ENCODE measurements at places on chromosomes 11 and 22.
A peak's percentile ranks its signal among the peaks of the same experiment; 100 is the strongest.

- no peak for DNase-seq
These were observed 77.3 kb downstream of the CYB5R2 start for GRCh38 chr11:7595951-7596350.

DNA sequence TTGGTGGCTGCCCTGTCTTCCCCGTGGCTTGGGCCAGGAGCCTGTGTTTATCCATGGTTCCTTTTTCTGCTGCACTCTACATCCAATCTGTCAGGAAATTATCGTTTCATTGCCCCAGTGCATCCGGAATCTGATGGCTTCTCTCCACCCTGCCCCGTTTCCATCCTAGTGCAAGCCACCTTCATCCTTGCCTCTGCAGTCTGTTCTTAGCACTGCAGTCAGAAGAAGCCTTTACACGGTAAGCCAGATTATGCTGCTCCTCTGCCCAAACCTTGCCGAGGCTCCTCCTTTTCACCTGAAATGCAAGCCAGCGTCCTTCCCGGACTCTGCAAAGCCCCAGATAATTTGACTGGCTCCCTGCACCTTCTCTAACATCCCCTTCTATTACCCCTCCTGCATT lies 45.1 kb downstream of the PARVG start:
- DNase-seq = no peak

DNA sequence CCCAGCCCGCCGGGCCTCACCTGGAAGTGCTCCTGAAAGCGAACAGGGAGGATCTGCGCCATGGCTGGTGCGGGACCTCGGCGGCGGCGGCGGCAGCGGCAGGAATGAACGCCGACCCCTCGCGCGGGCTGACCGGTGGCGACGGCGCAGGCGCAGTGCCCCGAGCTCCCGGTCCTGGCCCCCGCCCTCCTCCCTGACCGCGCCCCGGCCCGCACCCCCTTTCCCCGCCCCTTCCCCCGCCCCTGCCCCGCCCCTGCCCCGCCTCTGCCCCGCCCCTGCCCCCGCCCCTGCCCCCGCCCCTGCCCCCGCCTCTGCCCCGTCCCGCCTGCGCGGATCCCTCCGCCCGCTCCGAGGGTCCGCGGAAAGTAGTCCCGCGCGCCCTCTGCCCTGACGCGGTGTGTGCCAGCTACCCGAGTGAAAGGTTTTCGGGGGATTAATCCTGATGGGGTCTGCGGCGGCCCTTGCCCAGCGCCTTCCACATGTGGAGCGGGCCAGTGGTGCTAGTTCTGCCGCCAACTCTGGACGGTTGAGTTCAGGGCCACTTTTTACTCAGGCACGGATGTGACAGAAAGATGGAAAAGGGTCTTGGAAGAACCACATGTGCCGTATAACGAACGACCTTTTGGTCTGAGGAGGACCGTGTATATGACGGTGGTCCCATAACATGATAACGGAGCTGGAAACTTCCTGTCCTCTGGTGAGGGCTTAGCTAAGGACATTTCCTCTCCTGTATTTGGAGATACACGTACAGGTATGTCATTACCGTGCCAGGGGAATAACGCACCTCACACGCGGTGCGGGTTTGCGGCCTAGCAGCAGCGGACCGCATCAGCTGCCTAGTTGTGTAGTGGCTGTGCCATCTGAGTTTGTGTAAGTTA lies at the start of gene CLTCL1:
Gene CLTCL1, minus strand, starts transcription at position 140 of the 878 bp plus-strand sequence. Its CDS starts 78 bp downstream, at position 62.
- DNase-seq = peak; percentile 74

- DNase-seq = no peak
These were observed 8.2 kb upstream of the LAYN start for GRCh38 chr11:111532365-111532709.

- DNase-seq = no peak
These were observed 559.9 kb downstream of the MN1 start for GRCh38 chr22:27241430-27242321.

DNA sequence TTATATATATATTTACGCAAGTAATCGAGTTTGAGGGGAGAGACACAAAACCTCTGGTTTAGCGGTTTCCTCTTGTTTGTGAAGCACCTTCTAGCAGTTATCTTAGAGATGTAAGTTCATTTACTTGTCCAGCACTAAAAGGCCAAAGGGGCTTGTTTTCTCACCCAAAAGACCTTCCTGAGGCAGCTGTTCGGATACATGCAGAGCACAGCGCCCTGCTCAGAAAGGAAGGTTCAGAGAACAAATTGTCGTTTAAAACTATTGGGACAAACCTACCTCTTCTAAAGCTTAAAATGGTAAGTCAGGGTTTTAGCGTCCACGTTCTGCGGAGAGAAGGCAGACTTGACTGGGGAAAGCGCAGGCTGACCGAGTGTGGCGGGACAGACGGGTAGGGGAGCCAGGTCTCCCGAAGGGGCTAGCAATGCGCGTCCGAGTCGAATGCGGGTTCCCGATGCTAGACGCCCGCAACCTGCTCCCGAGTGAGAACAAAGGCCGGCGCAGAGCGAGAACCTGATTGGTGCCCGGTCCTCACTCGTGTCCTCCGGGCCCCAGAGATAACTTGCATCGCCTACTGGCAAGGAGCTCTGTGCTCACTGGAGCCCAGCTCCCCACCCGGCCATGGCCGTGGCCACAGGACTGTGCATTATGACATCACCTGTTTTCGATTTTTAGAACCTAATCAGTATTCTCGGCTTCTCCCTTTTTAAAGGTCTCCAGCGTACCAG lies 1.0 kb upstream of the SESN3 start:
- DNase-seq = peak; percentile 84

GRCh38 chr11:124970925-124971324 lies 16.9 kb downstream of the CCDC15 start:
- no peak for DNase-seq

DNA sequence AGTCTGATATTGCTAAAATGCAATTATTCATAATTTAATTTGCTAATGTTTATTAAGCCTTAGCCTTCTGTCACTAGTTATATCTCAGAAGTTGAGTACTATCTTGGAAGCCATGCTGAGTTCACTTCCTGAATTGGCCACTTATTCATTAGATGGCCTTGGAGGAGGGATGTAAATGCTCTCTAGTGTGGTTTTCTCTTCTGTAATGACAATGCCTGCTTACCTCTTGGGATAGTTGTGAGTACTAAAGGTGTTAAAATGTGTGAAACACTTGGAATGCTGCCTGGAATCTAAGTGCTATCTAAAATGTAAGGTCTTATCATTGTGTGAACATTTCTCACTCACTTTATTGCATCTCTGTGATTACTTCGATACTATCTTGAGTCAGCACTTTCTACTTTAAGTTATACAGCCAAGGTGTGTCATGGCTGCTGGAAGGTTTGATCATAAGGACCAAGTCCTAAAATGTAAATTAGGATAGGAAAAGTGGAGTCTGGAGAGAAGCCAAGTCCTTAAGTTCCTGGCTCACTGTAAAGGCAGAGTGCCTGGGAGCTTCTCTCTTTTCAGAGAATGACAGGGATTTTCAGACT lies 12.4 kb downstream of the GLYATL2 start:
- DNase-seq = no peak

DNA sequence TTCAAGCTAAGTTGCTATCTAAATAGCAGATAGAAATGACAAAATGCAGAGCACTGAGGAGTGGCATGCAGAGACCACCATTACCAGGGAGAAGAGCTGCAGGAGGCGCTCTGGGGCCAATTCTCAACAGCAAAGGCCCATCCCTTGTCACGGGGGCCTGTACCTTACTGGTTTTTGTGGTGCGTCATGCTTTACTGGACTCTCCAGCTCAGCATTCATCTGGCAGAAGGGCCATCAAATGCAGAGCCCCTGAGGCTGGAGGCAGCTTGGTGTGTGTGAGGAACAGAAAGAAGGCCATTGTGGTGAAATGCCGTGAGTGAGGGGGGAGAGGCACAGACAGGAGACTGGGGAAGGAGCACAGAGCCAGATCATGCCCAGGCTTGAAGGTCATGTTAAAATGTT lies 56.5 kb upstream of the NAV2 start:
- no peak for DNase-seq

DNA sequence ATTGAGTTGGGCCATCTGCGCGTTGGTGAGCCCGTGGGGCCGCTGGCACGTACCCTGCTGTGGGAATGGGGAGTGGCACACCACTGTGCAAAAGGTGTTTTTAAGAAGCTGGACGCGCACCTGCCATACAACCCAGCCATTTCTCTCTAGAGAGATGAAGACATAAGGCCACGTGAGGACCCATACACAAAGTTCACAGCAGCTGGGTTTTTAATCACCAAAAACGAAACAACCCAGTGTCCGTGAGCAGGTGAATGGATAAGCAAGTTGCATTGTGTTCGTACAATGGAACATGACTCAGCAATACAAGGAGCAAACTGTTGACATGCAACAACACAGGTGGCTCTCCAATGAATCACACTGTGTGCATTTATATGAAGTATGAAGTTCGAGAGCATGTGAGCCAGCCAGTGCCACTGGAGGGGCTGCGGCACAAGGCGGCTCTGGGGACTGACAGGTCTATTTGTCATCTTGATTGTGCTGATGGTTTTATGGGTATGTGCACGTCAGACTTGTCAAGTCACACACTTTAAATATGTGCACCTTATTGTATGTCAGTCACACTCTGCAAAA lies 30.6 kb upstream of the PANX2 start:
- no peak for DNase-seq

DNA sequence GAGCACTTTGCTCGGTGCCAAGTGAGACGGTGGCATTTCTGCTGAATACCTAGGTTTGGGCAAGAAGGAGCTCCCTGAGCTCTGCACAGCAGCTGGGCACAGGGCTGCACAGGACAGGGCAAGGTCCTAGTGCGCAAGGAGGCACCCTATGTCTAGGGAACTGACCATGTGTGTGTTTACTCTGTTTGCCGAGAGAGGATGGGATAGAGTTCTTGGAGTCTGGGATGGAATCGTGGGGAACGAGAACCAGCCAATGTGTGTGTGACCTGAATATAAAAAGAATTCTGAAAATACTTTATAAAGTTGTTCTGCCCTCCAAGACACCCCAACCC lies 179.5 kb upstream of the NECTIN1 start:
- DNase-seq = no peak

GRCh38 chr11:89456681-89457080 lies 34.5 kb downstream of the NOX4 start:
- DNase-seq = no peak

DNA sequence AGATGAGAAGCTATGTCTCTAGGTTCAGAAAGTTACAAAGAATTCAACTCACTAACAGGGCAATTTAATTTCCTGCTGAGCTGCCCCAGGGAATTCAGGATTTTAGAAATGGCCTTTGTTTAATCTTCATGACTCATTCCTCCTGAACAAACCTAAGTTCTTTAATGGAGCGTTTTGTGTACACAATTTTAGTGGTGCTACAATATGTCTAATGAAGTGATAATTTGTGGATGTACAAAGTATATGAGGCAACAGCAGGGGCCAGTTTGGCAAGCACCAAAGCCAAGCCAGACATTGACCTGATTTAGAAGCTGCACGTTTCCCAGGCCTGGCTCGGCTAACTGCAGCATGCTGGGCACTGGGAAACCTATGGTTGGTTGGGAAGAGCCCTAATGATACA lies 34.4 kb upstream of the HEPHL1 start:
- DNase-seq = no peak
